ENCODE measurements at places on chromosomes 3 and 15.

- DNase-seq = no peak
Observed at GRCh38 chr3:2967871-2968270, 142.3 kb downstream of the IL5RA start.

- DNase-seq = no peak
Observed at GRCh38 chr3:14885307-14885706, 62.1 kb upstream of the NR2C2 start.

DNA sequence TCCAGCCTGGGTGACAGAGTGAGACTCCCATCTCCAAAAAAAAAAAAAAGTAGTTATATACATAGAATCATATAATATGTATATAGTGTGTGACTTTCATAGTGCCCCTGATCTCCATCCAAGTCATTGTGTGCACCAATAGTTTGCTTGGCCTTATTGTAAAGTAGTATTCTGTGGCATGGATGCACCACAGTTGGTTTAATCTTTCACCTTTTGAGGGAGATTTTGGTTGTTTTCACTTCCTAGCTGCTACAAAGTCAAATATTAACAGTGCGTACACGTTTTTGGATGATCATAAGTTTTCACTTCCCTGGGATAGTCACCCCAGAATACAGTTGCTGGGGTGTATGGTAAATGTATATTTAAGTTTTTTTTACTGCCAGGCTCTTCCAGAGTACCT lies 162.8 kb downstream of the PTPRG start:
- DNase-seq = no peak

DNA sequence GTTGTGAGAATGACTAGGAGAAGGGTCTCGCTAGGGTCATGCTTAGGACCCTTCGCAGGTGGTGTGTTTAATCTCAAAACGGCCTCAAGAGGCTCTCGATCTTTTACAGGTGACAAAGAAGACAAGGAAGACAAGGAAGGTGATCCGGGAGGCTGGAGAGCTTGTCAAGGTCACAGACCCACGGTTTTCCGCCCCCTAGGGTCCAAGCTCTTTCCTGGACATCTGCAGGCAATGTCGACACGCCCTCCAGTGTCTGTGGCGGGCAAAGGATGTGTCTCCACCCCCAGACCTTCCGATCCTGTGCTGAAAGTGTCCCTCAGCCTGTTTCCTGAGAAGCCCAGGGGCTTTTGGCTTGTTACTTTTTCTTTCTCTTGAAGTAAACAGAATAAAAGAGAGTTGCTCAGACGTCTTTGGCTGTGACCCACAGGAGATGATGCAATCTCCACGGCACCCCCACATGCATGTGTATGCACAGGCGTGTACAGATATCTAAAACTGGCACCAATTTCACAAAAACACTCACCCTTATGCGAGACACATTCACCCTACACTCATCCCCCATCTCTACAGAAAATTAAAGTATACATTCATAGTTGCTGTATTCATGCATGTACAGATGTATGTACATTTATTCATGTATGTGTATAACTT lies 108.8 kb downstream of the KLF13 start:
- peak; percentile 85 for DNase-seq

Data from activated naive CD8-positive, alpha-beta T cell treated with anti-CD3 and anti-CD28 coated beads for 36 hours (primary cell).